ENCODE measurements at places on chromosomes 16 and 17. TPM values are rescaled to one million over a fixed set of nuclear protein-coding genes. Genes with fewer than 3 reads are reported as not detected.

The KRTAP1-5 gene
- total RNA-seq, result not detected

The HOXB1 gene
- not detected for total RNA-seq

The MT1A gene
- not detected for total RNA-seq

The TBC1D3K gene
- total RNA-seq, result not detected

The BAHCC1 gene
- total RNA-seq, result 6.6 TPM

The LASP1 gene
- 201 TPM for total RNA-seq

The OR1F1 gene
- total RNA-seq, result not detected

The SPATA22 gene
- total RNA-seq, result not detected

The ARSG gene
- total RNA-seq, result 2.9 TPM

The DNAI2 gene
- total RNA-seq, result not detected
